Spleen (tissue), 13 donors: ENCODE measurements at places on chromosomes 2 and 18.

- no peak for DNase-seq
Observed at GRCh38 chr18:76962851-76963250, 140.5 kb downstream of the ZNF236 start.

- no peak for DNase-seq
Observed at GRCh38 chr18:5574843-5575242, 31.0 kb upstream of the EPB41L3 start.

- peak; percentile 17 for DNase-seq
Observed at GRCh38 chr2:238587776-238588660, 161.3 kb downstream of the ASB1 start.

DNA sequence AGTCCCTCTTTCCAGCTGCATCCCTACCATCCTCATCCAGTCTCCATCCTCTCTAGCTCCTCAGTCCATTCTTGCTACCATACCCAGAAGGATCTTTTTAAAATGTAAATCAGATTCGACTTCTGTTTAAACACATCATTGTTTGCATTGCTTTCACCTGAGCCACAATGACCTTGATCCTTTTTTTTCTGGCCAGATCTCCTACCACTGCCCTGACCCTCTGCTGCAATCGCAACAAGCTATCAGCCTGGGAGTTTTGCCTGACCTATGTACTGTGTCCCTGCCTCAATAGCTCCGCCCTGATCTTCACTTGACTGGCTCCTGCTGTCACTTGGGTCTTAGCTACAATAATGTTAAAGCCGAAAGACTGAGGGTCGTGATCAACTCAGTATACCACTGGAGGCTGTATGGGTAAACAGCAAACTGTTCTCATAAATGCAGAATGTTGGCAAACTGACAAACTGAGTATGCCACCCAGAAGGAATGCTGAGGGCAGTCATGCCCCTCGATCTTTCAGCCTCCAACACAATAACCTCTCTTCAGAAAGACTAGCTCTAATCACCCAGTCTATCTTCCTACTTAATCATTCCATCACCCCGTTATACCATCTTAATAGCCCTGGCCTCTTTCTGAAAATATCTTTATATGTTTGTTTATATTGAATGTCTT lies 2.6 kb upstream of the RBM43 start:
- no peak for DNase-seq

DNA sequence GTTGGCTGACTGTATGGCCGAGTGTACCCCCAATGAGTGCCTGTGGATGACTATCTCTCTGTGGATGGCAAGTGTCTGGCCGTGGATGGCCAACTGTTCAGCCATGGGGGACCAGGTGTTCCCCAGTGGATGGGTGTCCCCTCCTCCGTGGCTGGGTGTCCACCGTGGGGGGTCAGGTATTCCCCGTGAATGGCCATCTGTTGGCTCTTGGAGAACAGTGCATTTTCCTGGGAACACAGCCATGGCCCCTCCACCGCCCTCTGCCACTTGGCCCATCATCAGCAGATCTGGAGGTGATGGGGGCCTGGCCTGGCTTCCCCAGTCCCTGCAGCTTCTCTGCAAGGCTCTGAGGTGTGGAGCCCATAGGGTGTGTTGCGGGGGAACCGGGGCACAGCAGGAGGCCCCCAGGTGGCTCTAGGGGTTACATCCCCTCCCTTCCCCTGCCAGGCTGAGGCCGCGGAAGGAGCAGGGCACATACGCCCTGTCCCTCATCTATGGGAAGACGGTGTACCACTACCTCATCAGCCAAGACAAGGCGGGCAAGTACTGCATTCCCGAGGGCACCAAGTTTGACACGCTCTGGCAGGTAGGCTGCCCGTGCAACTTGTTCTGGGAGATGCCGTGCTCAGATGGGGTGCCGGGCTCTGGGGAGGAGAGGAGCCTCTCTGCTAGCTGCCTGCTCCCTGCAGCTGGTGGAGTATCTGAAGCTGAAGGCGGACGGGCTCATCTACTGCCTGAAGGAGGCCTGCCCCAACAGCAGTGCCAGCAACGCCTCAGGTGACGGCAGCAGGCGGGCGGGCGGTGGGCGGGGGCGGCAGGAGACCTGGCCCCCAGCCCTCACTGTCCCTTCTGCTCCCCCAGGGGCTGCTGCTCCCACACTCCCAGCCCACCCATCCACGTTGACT lies 19.3 kb downstream of the ZAP70 start:
- peak; percentile 61 for DNase-seq
